ENCODE measurements at places on chromosomes 12 and 14.

- DNase-seq = no peak
Measured at GRCh38 chr12:89768586-89769482, 60.2 kb upstream of the ATP2B1 start.

- no peak for DNase-seq
Measured at GRCh38 chr14:95536036-95536593, 1.3 kb downstream of the GLRX5 start.

- no peak for DNase-seq
Measured at GRCh38 chr12:9349888-9350885, 142.0 kb upstream of the PZP start.

GRCh38 chr12:3732901-3733300 is 20.0 kb downstream of the CRACR2A start:
- DNase-seq = no peak

GRCh38 chr12:29778531-29778930 is 5.2 kb downstream of the TMTC1 start:
- DNase-seq = no peak

DNA sequence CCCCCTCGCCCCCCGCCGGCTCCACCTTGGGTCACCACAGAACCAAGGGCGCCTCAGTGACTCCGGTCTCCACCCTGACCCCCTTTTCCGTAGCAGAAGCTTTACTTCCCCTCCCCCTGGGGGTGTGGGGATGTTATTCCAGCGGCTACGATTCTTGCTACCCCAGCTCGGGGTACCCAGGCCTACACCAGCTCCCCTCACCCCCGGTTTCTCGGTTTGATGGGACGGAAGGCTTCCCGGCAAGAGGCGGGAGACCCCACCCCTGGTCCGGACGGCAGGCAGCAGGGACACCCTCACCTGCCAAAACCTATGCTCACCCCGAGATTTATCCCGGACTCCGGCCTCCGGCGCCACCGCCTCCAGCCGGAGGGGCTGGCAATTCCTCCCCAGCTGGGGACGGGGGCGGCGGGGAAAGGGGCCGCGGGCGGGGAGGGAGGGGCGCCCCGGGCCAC is 619 bp downstream of the RAB15 start:
- no peak for DNase-seq

DNA sequence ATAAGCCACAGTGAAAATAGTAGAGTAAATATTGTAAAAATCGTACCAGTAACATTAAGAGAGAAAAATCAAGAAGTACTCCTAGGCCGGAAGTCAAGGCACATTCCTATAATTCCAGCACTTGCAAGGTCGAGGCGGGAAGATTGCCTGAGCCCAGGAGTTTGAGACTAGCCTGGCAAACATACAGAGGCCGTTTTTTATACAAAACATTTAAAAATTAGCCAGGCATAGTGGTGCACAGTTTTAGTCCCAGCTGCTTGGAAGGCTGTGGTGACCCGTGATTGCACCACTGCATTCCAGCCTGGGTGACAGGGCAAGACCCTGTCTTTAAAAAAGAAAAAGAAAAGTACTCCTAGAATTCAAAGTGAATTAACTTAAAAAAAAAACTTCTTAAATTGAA is 341.8 kb downstream of the C12orf50 start:
- no peak for DNase-seq

DNA sequence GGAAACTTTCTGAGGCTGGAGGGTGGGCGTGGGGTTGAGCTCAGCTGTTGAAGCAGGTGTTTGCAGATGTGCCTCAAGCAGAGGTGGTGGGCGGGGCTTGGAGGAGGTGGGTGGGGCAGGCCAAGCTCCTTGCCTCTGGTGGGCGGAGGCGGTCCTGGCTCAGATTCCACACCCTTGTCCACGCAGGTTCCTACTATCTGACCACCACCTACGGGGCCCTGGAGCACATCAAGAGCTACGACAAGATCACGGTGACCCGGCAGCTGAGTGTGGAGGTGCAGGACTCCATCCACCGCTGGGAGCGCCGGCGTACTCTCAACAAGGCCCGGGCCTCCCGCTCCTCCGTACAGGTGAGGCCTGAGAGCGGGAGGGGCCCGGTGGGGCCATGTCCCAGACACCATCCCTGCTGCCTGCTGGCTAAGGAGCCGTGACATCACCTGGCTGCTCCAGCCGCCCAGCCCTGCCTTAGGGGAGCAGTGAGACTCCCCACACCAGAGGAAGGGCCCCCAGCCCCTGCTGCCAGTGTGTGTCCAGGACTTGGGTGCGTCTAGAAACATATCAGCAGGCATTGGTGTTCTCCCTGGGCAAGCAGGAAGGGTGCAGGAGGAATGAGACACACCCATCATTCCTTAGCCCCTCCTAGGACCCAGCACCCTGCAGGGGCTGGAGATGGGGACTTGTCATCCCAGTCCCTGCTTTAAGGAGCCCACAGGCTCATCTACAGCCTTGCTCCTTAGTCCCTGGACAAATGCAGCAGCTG is 63.4 kb downstream of the LGMN start:
- DNase-seq = no peak

DNA sequence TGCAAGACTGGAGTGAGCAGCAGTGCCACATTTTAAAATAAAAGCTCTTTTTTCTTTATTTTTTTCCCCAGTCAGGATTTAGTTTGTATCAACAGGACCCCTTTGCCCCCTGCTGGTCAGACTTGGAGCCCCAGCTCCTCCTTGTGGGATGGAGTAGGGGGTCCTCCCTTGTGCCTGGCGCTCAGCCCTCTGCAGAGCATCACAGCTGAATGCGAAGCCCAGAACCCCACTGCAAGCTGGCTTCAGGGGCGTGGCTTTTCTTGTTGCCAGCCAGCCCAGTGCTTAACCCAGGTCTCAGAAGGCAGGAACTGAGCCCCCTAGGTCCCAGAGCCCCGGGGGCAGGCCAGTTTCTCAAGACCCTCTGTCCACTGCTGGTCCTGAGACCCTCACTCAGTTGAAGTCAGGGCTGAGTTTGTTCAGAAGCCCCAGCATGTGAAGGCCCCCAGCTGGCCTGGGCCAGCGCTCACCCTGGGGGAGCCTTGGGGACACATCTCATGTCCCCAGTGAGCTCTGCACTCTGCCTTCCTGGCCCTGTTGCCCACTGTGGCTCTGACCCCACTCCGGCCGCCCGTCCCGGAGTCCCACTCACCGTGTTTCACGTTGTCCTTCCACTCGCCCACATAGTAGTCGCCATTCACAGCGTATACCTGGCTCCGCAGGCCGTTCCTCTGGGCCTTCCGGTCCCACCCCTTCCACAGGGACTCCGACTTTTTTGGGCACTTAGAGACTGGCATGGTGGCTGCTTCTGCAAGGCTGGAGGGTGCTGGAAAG is 519 bp downstream of the MORN3 start:
- no peak for DNase-seq

- no peak for DNase-seq
Measured at GRCh38 chr14:86035882-86036281, 505.9 kb downstream of the FLRT2 start.

- DNase-seq = no peak
Measured at GRCh38 chr12:11658791-11659190, 9.3 kb downstream of the ETV6 start.

DNA sequence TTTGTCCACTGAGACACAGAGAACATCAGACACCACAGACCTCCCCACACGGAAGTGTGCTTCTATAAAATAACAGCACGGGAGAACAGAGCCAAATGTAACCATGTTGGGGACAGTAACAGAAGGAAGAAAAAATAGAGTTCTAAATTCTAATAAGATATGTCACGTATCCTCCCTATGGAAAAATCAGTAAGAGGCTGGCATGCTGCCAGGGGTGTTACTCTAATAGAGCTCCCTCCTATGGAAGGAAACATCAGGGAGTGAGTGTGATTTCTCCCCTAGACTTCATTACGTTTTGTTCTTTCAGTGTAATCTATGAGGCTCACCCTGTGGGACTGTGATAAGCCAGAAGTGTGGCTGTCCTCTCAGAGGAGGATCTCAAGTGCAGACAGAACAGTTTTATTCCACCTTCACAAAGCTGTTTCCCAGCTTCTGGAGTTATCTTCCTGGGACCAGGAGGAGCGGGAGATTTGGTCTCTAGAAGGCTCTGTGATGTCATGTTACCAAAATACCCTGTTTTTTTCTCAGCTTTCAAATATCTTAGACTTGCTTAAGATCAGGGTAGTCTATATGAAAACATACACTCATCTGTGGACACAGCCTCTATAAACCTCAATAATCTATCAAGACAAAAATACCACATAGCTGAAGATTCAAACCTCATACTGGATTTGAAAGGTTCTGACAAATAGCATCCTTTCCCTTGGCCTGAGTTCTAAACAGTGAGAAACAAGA is 69.3 kb downstream of the ZFC3H1 start:
- no peak for DNase-seq

DNA sequence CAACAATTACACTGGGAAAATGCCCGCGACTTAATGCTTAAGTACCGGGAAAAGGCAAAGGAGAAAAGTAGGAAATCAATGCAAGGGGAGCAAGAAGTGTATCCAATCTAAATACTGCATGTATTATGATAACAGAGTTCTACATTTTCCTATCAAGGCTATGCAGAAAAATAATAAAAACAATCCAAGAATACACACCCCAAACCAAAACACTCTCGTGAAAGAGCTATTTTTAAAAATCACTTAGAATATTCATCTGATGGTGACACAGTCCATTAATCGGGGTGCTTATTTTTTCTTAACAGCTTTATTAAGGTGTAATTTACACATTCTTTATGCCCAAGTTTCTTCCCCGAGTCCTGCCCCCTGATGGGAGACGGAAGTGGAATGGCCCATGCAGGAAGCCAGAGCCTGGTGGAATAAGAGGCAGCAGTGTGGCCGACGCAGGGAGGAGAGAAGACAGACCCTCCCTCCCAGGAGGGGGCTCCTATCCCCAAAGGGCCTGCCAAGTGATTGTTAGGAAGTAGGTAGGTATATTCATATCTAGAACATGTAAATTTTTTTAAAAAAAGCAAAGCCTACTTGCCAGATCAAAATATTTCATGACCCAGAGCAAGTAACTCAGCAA is 174.3 kb downstream of the FOXN3 start:
- no peak for DNase-seq

DNA sequence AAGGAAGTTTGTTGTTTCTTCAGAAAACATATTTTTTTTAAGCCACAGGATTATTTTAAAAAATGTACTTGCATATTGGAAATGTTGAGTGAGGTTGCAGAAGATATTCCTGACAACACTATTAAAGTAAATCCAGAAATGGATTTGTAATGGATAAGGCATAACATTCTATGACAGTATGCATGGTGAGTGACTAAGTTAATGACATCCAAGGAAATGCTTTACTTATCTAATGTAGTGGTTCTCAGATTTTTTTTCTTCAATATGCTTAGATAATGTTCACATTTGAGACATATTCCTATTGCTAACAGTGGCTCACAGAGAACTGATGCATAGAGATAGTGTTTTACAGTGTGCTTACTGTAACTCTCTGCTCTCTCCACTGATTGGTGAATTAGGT is 49.4 kb downstream of the ZDHHC17 start:
- no peak for DNase-seq

DNA sequence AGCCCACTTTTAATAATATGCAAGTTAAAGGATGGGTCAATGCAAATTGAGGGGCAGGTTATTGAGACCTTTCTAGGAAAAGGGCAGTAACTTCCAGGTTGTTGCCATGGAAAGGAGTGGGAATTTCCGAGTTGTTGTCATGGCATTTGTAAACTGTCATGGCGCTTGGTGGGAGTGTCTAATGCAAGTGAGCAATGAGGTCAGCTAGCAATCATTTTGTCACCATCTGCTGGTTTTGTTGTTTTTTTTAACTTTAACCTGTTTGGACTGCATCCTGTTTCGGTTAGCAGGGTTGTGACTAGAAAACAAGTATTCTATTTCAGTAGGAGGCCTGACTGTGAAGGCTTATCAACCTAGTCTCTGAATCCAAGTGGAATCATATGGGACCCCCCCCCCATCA is 85.8 kb upstream of the TSPAN11 start:
- no peak for DNase-seq

GRCh38 chr12:120116792-120117651 is 469 bp upstream of the RAB35 start:
- peak; percentile 31 for DNase-seq

DNA sequence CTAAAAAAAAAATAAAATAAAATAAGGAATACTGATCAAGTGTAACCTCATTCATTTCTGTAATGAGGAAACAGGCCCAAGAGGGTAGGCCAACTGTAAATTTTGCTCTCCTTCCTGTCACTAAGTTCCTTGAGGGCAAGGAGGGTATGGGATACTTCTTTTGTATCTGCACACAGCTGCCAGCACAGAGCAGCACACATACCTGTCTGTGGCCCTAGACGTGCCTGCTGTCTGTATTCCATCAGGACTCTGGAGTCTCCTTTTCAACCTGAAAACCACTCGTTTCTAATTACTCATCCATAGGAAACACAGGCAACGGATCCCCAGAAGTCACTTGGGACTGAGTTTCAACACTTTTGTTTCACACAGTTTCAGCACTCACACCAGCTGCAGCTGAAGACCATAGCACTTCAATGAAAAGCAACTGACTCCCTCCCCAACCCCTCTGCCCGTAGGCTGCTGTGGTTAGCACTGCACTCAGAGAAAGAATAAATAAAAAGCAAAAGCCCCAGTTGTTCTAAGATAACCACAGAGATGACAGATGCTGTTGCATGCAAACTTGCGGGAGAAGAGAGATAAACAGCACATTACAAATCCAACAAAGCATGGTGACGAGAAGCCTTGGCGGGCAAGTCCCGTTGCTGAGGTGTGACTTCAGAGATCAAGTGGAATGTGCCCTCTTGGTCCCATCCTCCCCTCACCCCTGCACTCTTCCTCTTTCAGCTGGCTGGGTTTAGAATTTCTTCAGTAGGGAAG is 24.9 kb downstream of the CRACR2A start:
- no peak for DNase-seq

DNA sequence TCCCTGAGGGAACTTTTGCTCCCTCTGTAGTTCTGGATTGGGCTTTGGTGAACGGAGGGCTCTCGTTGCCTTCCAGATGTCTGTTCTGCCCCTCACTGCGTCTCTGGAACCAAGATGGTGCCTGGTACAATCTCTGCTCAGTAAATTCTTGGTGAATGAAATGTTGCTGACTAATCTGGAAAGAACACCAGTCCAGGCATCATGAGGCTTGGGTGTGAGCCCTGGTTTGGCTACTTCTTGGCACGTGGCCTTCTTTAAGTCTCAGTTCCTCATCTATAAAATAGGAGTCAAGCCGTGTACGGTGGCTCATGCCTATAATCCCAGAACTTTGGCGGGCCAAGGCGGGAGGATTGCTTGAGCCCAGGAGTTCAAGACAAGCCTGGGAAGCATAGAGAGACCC is 4.3 kb downstream of the HHIPL1 start:
- DNase-seq = no peak

GRCh38 chr14:47507861-47508260 is 167.5 kb downstream of the MDGA2 start:
- no peak for DNase-seq

Measured in NCI-H2081 treated with DMSO at 0.1 percent for 48 hours (cell line).